NCI-H345 (cell line): ENCODE measurements at places on chromosomes 6 and 20.

- DNase-seq: no peak
Observed at GRCh38 chr6:100460650-100461204, 4.0 kb downstream of the SIM1 start.

GRCh38 chr20:51480507-51481270 lies 61.8 kb downstream of the NFATC2 start:
- no peak for DNase-seq

GRCh38 chr6:33610067-33610466 lies 11.1 kb upstream of the ITPR3 start:
- DNase-seq: no peak

DNA sequence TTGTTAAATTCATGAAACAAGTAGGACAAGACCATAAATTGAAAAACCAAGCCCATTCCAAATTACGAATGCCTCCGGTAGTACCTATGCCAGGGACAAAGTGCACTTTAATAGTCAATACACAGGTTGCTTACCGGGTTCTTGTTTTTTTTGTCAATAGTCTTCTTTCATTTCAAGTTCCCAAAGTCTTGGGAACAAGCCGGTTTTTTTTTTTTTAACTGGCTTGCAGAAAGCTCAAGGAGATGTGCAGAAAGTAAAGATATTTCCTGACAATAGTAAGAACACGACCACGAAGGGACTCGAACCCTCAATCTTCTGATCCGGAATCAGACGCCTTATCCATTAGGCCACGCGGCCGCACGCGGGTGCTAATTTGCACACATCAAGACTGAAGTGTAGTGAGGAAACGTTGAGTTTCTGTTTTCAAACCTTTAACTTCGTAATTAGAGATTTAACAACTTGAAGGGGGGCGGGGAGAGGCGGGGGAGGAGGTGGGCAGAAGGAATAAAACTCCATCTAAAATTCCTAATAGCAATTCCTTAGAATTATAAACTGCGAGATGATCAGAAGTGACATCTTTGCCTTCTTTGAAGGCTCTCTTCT lies 181.0 kb downstream of the TRIM27 start:
- no peak for DNase-seq

DNA sequence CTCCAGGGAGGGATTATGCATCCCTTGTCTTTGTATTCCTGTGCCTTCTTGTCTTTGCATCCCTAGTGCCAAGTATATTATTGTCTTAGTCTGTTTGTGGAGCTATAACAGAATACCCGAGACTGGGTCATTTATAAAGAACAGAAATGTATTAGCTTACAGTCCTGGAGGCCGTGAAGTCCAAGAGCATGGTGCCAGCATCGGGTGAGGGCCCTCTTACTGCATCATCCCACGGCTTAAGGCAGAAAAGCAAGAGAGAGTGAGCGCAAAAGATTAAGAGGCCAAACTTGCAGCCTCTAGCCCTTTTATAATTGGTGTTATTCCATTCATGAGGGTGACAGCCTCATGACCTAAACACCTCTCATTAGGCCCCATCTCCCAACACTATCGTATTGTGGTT lies 8.4 kb upstream of the IGF2R start:
- no peak for DNase-seq

DNA sequence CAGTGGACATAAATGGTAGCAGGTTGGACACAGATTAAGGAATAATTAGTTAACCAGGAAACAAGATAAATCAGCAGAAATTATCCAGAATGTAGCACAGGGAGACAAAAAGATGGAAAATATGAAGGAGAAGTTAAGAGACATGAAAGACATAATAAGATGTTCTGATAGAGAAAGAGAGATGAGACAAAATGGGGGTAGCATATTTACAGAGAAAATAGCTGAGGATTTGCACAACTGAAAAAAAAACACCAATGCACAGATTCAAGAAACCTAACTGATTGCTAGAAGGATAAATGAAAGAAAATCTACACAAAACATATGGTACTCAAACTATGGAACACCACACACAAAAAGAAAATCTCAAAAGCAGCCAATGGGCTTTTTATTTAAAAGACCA lies 34.6 kb upstream of the TBC1D22B start:
- no peak for DNase-seq
